ENCODE measurements at places on chromosomes 3 and 15.

DNA sequence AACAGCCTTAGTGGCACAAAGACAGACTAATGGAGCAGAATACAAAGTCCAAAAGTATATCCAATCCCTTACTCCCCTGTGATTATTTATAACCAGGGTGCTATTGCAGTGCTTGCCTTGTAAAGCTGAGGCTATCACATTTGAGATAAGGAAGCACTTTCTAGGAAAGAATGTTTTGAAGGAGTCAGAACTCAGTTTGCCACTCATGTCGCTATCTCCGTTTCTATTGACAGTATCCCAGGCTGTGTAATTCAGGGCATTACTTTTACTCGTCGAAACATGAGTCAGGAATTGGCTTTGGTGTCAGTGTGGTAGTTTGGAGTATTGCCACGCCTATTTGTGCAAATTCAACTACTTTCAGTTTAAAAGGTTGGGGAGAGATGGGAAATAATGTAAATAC lies 78.4 kb downstream of the FBXL2 start:
- no peak for DNase-seq

GRCh38 chr3:74119221-74119620 lies 494.5 kb upstream of the PDZRN3 start:
- DNase-seq, result no peak

DNA sequence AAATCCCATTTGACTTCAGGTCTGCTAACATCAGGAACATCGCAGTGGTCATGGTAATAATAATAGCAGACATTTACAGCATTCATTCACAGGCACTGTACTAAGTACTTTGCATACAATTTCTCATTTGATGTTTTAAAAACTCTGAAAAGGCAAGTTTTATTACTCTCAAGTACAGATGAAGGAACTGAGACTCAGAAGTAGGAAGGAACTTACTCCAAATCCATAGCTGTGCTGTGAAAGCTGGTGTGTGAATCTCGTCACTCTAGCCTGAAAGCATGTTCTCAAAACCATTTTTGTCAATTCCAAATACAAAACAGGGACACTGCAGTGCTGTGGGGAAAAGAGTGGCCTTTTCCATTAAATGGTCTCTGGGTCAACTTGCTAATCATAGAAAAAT lies 179.9 kb downstream of the FAM43A start:
- DNase-seq, result no peak

DNA sequence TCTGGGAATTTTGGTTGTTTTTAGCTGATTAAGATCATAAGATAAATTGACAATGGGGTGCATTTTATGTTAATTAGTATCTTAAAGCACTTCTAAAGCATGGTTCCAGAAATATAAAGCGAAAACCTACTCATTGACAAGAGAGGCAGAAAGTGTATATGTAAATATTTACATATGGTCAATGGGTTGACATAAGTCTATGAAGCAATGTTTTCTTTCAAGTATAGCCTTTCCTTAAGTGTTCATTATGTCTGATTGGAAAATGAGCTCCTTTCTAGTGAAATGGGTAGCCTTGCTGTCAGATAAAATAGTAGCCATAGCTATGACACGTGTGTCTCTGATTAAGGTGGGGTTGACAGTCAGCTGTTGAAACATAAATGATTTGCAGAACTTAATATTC lies 365.2 kb upstream of the AGTR1 start:
- no peak for DNase-seq

Measured in activated naive CD4-positive, alpha-beta T cell (primary cell).